ENCODE measurements at places on chromosomes 7 and 10.
A peak's percentile ranks its signal among the peaks of the same experiment; 100 is the strongest.

GRCh38 chr10:2279711-2280110 lies 542.4 kb upstream of the ADARB2 start:
- no peak for DNase-seq

DNA sequence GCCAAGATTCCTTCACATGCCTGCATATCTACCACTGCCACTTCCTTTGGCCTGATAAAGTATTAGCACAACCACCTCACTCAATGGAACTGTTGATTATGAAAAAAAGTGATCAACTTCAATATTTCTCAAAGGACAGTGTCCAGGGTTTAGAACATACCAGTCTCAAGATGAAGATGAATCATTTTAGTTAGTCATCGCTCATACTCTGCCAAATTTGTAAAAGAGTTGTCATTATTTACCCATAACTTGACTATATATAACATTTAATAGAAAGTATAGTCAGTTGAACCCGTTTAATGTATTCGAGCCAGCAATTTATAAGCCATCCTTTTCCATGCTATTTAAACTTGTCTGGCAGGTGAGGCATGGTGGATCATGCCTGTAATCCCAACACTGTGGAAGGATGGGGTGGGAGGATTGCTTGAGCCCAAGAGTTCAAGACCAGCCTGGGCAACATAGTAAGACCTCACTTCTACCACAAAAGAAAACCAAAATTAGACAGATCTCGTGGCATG lies 33.2 kb downstream of the SPAM1 start:
- no peak for DNase-seq

DNA sequence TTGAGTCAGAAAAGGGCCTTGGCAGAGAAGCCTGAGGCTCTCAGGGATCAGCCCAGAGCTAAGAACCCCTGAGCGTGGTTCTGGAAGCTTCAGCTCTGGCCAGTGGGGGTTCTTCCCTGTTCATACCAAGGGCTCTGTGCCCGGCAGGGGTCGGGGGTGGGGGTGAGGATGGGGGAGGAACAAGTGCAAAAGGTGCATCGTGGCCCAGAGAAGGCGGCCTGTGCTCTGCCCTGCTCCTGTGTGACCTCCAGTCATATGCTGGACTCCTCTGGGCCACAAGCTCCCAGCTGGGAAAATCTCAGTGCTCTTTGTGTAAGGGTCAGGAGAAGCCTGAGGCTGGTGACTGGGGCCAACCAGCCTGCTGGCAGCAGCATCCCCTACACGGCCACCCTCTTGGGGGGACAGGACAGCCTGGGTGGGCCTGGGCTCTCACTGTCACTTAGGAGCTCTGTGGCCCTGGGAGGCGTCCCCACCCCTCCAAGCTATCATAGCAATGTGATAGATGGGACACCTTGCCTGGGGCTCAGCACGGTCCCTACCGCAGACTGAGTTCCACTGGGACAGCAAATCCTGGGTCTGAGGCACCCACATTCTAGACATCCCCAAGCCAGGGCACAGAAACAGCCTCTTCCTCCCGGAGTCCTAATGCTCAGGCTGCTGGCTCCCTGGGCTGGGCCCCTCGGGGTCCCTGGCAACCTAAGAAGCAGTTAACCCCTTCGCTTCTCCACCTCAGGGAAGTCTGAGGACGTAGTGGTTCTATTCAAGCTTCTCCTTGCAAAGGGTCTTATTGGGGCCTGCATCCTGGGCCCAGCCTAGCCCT lies 2.5 kb downstream of the MMRN2 start:
- DNase-seq: no peak

DNA sequence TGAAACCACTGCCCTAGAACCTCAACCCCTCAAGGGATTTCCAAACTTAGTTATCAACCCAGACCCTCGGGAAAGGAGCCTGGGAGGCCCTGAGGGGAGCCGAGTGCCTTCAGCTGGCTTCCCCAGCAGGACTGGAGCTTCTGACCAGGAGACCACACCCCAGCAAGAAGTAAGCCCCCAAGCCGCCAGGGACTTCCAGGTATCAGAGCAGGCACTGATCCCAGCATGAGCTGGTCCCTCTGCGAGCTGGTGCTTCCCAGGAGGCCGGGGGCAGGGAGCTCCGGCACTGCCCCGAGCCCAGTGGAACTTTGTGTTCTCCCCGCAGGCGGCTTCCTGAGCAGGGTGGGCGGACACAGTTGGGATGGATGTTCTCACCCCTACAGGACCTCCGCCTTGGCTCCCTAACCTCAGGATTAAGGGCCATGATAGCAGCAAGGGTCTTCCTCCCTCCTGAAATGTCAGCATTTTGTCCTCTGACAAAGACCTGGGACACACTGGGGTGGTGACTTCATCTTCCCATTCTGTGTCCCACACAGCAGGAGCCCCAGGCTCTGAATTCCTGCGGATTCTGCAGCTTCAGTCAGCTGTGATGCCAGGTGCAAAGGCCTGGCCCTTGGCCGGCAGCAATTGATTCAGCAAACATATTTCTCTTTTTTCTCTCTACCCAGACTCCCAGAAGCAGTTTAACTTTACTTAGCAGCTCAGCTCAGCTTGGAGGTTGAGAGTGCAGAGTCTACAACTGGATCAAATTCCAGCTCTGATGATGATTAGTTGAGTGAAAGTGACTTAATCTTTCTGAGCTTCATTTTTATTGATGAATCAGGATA lies 11.6 kb downstream of the ATP6V0E2 start:
- no peak for DNase-seq

DNA sequence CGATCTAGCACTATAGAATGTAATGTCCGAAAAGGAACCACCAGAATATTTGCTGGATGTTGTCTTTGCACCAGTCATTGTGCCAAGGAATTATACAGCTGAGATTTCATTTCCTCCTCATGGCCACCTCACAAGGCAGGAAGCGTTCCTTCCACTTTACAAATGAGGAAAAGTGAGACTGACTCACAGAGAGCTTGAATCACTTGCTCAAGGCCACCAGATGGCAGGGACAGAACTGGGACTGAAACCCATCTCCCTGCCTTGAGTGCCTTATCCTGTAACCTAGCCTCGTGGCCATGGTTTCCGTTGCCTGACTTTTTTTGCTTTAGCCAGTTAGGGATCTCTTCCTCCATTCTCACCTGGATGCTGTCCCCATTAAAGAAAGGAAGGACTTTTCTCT lies 44.7 kb upstream of the PDZD8 start:
- peak; percentile 30 for DNase-seq

GRCh38 chr7:117350027-117350426 lies 27.2 kb upstream of the WNT2 start:
- no peak for DNase-seq

All from mucosa of gallbladder (tissue), 1 donor.